Activated CD4-positive, alpha-beta T cell treated with anti-CD3 and anti-CD28 coated beads, Interleukin-2, amount 50 U/mL, for 48 hours (primary cell): ENCODE measurements at places on chromosomes 4 and X.

DNA sequence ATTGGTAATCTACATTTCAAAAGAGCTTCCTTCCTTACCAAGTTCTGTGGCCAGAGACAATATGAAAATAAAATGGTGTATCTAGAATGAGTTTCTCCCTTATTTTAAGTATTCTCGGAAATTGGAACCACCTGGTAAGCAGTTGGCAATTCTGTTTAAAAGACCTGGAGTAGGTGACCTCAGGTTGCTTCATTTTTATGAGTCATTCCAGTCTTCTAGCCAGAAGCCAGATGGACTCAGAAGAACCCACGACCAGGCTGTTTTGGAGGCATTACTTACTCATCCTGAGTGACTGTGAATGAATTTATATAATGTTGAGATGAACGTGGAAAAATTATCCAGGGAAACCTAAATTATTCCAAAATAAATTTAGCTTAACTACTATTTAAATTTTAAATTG is 9.1 kb downstream of the BMPR1B start:
- DNase-seq, result no peak

GRCh38 chrX:38262715-38263620 is 42.3 kb upstream of the SRPX start:
- no peak for DNase-seq

- no peak for DNase-seq
Observed at GRCh38 chrX:42818151-42818921, 40.4 kb upstream of the PPP1R2C start.

DNA sequence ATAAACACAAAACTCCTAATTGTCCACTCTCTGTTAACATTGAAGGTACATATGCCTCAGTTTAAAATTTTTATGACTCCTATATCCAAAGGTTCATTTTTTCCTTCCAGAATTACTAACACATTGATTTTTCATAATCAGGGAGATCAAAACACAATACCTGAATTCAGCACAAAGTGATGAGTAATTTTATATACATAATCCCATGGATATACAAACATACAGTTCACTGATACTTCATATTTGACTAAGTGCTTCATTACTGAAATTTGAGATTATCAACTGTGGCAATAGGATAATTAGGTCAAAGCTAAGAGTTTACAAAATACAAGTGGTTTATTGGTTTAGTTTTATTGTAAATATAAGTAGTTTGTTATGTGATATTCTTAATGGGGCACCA is 176.2 kb upstream of the PRPS2 start:
- no peak for DNase-seq

GRCh38 chr4:8235224-8235623 is 34.3 kb upstream of the HTRA3 start:
- no peak for DNase-seq

GRCh38 chr4:40301603-40302002 is 33.5 kb upstream of the CHRNA9 start:
- no peak for DNase-seq

DNA sequence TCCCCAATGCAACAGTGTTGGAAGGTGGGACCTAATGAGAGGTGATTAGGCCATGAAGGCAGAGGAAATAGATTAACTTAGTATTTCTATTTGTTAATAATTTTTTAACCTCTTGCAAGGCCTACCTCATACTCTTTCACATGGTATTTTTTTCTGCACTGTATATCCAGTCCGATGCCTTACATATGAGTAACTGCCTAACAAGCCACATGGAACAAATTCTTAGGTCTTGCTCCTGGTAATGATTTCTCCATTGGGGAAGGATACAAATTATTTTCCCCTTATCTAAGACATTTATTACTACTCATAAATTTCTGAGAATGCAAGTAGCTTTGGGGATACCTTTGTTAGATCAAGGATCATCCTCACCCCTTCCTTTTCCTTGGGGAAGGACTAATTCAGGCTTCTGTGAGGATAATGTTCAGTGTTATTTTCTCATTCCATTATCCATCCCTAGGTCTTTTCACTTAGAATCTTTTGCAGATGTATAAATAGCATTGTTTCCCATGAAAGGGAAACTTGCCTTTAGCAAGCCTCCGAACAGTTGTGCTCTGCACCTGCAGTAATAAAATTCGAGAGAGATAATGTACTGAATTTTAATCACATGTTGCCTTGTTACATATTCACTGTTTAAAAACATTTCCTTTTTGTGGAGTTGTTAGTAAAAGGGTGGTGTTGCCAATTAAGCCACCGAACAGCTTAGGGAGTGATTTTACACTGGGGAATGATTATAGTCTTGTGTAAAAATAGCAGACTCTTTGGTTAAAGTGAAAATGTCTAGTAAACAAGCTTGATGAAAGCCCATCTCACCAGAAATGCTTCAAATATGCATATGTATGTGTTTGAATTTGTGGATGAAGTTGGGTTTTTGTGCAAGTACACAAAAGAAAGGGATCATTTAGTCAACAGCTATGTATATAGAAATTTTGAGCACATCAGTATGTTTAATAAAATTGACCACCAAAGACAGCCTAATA is 89.9 kb downstream of the CFAP299 start:
- DNase-seq, result no peak

- no peak for DNase-seq
Observed at GRCh38 chr4:87500092-87500462, 29.1 kb downstream of the SPARCL1 start.

DNA sequence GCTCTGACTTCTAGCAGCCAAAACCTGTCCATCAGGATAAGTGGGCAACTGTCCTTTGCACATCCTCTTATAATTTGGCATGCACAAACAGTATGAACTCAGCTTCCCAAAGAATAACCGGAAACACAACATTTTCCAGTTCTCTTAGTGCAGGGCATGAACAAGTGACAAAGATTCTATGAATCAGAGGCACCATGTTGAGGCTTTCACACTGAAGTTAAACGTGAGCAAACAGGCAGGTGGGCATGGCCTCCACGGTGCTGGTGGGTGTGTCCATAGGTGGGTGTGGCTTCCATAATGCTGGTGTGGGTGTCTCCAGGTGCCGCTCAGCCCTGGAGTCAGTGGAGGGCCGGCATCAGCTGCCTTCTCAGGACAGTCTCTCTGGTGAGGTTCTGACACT is 196.5 kb downstream of the SMIM20 start:
- DNase-seq, result no peak

DNA sequence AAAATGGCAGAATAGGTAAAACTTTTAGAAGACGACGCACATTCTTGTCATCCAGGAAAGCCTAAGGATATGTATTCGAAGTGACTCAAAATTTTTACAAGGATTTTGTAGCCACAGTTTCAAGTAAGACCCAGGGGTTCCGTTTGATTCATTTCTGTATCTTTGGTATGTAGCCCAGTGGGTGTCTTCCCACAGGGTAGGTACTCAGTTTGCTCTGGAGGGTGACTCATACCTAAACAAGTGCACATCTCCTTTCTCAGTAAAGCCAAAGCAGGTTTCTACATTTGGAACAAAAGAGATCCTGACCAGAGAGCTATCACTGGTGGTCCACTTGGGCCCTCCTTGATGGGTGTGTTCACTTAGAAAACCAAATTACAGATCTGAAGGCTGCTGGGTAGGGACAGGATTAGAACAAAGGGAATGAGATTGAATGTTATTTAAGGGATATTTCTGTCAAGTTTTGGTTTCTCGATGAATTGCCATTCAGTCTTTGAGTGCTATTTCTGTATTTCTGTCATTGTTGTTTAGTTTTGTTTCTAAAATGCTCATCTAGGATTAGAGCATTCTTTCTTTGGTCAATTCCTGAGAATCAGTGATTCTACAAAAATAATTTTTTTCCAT is 56.1 kb downstream of the PLS3 start:
- peak; percentile 0 for DNase-seq

- no peak for DNase-seq
Observed at GRCh38 chr4:687048-687970, 1.6 kb downstream of the SLC49A3 start.

DNA sequence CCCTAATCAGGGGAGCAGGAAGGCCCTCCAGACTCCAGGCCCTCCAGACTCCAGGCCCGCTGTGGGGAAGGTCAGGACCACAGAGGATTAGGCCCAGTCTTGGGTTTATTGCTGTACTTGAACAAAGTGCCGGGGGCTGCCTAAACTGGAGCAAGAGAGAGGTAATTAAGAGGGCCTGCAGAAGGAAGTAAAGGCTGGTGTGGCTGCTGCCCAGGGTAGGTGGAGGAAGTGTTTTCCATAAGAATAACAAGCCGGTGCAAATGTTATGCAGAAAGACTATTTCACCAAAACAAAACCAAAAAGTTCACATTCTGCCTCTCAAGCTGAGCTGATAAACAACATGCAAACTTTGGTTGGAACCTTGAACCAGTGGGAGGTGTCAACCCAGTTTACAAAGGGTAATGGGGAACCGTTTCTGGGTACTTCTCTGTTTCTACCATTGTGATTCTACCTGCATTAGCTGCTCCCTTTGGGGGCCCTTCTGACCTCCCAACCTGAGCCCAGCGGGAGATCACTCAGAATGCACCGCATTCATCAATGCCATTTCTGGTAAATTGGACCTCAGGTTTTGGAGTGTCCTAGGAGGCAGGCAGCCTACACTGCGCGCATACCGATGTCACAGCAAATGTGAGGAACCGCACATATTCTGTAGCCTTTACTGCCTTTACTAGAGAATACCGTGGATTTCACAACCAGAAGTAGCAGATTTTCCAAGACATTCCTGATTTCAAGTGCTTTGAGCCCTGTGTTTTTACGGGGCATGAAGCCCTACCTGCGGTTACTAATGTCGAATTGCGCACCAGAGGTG is 59.7 kb upstream of the BCOR start:
- no peak for DNase-seq

GRCh38 chrX:12874581-12874980 is 7.7 kb downstream of the TLR7 start:
- DNase-seq, result no peak

DNA sequence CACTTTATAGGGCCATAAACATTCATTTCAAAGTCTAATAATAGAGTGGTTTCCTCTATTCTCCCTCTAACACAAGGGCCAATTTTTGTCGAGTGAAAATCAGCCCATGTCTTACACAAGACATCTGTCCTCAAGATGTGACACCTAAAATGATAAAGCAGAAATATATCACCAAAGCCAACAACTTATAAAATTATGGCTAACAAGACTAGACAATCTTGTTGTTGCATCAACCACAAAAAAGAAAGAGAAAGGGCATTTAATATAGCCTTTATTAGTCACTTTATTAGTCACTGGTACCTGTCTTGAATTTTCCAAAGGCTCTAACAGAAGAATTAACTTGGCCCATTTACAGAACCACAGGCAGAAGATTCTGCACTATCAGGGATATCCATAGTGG is 161.6 kb downstream of the SMIM20 start:
- no peak for DNase-seq

DNA sequence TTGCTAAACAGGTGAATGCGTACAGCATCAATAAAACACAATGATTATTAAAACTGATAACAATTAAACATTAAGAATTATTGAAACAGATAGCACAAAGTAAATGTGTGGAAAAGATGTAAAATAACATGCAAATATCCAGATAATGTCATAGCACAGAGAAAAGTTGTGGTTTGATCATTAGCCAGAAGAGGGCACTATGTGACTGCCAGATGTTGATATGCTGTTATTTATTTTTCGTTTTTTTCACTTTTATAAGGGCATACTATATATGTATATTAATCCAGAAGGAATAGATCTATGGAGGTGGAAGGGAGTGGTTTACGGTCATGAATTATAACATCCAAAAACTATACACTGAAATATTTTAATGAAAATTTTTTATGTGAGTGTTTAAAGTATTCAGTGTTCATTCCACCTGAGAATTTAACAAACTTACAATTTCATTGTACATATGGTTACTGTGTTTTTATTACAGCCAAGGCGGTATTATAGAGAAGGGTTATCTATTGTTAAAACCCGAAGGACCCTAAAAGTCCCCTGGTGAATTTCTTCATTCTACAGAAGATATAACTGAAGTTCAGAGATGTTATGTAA is 211.9 kb upstream of the UGT8 start:
- no peak for DNase-seq

- DNase-seq, result peak; percentile 31
Observed at GRCh38 chrX:118974908-118975671, 672 bp downstream of the LONRF3 start.

DNA sequence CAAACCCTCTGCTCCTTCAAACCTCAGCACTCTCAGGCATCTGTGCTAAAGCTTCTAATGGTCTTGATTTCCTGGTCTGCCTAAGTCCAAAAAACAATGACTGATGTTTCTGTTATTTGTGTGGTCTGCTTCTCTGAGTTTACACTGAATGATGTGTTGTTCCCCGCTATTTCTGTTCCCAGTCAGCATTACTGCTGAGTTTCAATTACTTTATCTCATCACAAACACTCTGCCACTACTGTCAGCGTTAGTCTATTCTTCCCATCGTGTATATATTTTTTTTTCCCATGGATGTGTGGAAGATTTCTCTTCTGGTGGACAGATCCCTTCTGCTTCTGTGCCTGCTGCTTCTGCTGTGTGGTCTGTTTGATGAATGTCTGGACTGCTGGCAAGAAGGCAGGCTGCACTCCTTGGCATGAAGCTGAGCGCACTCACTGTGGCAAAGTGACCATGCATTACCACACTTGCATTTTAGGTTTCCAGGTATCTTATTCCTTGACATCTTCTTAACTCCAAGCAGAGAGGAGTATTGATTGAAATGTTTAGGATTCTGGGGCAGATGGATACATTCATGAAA is 106.9 kb upstream of the PAQR3 start:
- DNase-seq, result no peak

DNA sequence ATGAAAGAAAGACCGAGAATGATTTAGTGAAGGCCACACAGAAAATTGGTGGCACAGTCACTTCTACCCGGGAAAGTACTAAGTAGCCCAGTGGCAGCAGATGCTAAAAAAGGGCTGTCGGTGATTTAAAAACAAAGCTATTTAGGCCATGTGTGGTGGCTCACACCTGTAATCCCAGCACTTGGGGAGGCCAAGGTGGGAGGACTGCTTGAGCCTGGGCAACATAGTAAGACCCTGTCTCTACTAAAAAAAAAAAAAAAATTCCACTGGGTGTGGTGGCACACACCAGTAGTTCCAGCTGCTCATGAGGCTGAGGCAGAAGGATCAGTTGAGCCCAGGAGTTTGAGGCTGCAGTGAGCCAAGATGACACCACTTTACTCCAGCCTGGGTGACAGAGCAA is 144.2 kb downstream of the CBR4 start:
- DNase-seq, result no peak

- no peak for DNase-seq
Observed at GRCh38 chr4:138611721-138612120, 369.6 kb upstream of the SLC7A11 start.

GRCh38 chrX:54172455-54172854 is 10.6 kb downstream of the FAM120C start:
- DNase-seq, result no peak
